NCI-H460 (cell line): ENCODE measurements at places on chromosomes 7 and 10. TPM values are rescaled to one million over a fixed set of nuclear protein-coding genes. Genes with fewer than 3 reads are reported as not detected.

- DNase-seq, result no peak
These were observed 21.2 kb downstream of the EVX1 start for GRCh38 chr7:27263781-27264180.

DNA sequence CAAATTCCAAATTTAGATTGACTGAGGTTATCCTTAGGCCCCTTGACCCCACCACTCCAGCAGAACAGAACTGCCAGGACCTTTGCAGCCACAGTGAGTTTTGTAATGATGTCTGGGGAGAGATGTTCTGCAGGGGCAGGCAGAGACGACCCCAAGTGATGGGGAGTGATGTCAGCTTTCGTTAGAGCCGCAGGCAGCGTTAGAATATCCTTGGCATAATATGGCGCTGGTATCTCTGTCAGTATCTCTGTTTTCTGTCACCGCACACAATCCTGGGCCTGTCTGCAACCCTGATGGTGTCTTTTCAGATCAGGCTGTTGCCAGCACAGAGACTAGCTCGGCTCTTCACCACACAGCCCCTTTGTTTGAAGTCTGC is 1083.6 kb downstream of the KCNMA1 start:
- DNase-seq, result no peak

DNA sequence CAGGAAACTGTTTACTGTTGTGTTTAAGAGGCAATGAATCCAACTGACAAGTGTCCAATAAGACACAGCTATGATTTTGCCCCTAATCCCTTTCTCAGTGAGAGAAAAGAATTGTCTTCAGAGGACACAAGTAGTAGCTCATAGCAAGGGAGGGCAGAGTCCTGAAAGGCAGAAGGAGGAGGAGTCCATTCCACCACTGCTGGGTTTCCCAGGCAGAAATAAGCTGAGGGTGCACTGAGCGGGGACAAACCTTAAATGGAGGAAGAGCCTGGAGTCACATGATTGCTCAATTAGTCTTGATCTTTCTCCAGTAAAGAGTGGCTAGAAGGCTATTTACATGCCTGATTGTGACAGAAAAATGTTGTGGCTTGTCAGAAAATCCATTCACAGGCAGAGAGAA is 573.8 kb downstream of the POM121L12 start:
- no peak for DNase-seq

DNA sequence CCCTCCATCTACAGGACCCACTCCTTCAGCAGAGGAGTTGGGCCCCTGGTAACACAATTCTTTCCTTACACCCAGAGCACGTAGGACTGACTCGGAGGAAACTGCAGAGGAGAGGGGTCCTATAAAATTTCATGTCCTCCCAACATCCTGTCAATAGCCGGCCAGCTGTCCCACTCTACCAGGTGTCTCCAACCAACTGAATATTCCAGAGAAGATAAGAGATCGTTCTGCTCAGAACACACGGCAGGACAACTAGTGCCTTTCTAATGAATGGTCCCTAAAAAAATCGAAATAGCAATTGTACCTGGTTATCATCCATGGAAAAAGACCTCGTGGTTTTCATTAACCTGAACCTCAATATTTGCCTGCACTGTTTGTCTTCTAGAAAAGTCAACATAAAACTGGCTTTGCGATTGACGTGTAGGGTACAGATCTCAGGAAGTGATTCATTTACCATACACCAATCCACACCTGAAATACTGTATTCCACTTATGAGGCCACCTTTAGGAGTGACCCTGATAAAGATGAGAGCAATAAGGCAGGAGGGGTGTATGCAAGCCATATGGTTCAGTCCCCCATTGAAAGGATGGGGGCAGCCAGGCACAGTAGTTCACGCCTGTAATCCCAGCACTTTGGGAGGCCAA is 111.7 kb downstream of the PARP12 start:
- no peak for DNase-seq

DNA sequence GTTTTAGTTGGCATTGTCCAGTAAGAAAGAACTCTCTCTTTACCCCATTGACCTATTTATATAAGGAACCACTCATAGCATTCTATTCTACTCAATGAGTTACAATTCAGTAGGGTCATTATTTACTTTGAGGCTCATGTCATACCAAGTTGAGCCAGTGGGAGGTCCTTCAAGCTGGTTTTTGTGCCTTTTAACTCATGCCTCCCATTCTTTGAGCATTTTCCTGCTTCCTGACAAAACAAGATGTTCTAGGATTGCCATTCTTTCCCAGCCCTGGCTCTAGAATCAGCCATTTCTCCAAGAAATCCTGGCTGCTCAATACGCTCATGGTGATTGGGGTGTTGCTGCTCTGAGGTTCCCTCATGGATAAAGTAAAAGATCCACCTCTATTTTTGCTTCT is 250.1 kb downstream of the ABCA13 start:
- no peak for DNase-seq

GRCh38 chr10:3432081-3432825 is 259.7 kb upstream of the PITRM1 start:
- no peak for DNase-seq

DNA sequence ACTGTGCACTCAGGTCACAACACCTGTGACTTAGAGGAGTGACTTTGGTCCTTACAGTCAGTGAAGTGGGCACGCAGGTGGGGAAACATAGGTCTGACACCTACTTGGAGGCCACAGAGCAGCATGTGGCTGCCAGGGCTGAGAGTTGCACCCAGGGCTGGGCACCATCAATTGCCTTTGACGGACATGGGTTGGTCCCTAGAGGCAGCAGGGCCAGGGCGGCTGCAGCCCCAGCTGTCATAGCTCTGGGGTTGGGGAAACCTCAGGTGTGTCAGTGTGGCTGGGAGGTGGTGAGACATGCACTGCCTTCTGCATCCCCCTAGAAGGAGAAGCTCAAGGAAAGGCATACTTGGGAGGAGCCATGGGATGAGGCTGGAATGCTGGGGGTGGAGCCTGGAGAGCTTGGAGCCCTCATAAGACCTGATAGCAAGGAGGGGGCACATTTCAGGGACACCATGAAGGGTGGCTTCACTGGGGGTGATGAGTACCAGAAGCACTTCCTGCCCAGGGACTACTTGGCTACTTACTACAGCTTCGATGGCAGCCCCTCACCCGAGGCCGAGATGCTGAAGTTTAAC is at the start of gene INMT:
Gene INMT, plus strand, starts transcription at position 440 of the 578 bp plus-strand sequence. Its CDS starts 16 bp downstream, at position 456.
- DNase-seq, result no peak

DNA sequence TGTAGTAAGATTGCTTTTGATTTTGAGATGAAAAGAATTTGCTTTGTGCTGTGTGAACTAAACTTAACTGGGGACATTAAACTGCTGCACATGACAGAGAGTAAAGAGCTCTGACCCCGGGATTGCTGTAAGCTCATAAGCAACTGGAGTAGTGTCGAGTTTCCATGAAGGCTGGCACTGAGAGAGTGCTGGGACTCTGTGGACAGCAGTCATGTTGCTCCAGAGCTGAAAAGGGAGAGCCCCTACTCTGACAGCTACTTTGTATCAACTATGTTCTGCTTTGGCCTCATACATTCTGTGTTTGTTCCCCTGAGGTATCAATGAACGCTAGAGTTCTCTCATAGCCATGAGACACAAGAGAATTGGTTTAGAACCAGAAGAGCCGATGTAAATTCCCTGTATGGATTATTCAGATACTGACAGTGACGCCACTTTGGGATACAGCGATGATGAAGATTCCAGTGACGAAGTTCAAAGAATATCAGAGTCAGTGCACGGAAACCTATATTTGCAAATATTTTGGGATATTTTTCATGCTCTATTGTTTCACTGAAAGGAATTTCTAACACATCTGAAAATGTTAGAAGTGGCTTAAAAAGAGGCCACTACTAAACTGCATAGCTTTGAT is 185.9 kb upstream of the DKK1 start:
- DNase-seq, result no peak

GRCh38 chr10:36766940-36767339 is 358.5 kb upstream of the ANKRD30A start:
- DNase-seq, result no peak

- DNase-seq, result no peak
These were observed 105.9 kb downstream of the ACTR3B start for GRCh38 chr7:152865461-152865860.

GRCh38 chr7:45236666-45237065 is 79.1 kb downstream of the RAMP3 start:
- no peak for DNase-seq

GRCh38 chr7:48252995-48253394 is 81.7 kb downstream of the ABCA13 start:
- DNase-seq, result no peak

DNA sequence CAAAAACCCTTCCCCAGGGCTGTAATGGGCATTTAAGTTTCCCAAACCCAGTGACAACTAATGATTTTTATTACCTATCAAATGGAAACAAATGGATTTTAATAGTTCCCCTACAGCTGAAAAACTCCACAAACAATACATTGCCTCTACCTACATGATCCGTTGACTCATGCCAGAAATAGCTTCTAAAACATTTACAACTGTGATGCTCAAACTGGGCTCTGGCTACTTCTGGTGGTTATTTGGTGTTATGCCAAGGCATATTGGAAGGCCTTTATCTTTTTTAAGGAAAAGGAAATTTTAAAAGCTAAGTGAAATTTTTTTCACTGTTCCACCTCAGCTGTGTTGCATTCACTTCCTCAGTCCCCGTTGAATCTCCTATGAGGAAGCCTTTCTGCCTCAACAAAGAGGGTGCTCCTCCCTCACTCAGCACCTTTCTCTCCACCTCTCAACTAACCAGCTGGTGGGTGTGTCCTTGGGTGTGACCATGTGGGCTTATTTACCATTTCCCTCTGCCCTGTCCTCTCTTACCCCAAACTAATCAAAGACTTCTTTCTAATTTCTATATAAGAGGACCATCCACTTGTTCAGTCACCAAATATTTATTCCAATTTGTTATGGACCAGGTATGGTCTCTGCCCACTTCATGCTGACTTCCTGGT is 82.9 kb downstream of the PRTFDC1 start:
- DNase-seq, result no peak

- no peak for DNase-seq
These were observed 61.8 kb downstream of the NEBL start for GRCh38 chr10:20835335-20835734.

- DNase-seq, result no peak
These were observed 20.5 kb downstream of the BNIP3 start for GRCh38 chr10:131961047-131961776.

DNA sequence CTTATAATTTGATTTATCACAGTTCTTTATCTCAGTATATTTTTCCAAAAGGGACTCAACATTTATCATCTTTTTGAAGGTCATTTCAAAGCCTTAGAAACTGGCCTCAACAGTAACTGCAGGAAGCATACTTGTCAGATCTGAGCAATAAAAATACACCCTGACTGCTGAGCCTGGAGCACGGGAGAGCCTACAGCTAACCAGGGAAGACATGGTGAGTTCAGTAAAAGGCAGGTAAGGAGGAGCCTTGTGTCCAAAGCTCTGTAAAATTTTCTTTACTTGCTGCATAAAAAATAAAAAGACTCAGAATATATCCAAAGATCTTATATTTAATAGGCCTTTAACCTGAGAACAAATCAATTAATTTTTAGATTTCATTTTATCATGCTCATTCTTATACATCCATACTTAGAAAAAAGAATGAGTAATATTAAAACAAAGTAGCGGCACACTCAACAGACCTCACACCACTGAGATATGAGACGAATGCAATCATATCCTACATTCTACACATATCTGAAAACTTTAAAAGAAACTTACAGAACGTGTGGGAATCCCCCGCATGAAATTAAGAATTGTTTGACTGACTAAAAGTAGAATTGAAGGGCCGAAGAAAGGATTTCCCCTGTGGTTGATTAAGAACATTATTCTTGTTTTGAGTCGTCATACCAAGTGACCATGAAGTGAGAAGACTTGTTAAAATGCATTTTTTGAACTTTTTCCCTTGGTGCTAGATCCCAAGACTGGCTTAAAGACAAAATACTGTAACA is 296.4 kb upstream of the MKLN1 start:
- DNase-seq, result no peak

- DNase-seq, result no peak
These were observed 583.5 kb downstream of the PARD3 start for GRCh38 chr10:34231441-34232180.

DNA sequence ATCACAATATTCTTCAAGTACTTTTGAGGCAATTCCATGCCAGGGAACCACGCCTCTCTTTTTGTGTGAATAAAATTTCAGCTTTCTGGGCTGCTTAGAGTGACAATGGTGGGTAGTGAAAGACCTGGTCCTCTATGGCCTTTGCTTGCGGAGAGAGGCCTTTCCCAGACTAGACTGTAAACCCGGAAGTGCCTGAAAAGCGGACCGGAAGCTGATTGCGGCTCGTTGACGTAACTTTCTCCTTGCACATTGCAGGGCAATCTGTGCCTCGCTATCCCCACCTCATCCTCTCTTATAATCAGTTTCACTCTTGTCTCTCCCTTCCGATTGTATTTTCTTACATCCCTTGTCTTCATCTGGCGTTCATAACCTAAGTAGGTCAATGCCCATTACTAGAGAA is 310.4 kb downstream of the CAMK1D start:
- DNase-seq, result no peak

DNA sequence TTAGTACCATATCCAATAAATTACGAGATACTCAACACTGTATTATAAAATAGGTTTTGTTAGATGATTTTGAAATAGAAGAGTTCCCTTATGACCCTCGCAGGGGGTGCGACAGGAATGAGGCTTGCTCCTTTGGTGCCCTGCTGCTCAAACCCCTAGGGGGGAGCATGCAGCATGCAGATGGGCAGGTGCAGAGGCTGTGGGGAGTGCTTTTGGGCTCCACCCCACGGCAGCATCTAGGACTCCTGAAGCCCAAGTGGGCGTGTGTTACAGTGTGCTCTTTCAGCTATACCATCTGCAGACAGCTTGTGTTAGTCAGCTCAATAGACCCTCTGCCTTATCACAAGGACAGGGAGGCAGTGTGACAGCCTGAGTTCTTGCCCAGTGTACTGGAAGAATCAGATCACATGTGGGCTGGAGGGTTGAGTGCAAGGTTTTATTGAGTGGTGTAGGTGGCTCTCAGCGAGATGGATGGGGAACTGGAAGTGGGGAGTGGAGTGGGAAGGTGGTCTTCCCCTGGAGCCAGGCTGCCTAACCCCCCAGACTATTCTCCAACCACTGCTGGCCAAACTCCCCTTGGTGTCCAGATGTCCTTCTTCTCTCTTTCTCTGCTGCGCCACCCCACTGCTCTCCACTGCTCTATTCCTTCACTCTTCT is 3.1 kb upstream of the MRC1 start:
- DNase-seq, result no peak

GRCh38 chr7:40000734-40001315 is 50.8 kb downstream of the CDK13 start:
- no peak for DNase-seq

The IGF2BP3 gene
- 78.9 and 85.4 TPM in 2 replicates for total RNA-seq

The CNPY1 gene
- total RNA-seq, result not detected in 2 replicates

The PRSS1 gene
- total RNA-seq, result not detected in 2 replicates

The PLEKHS1 gene
- total RNA-seq, result not detected in 2 replicates

The STEAP1 gene
- total RNA-seq, result 3.6 and 3.8 TPM in 2 replicates

The SAP25 gene
- 0.52 TPM in 1 of 2 replicates, not detected in the other for total RNA-seq

The GTPBP4 gene
- 71.4 and 99.0 TPM in 2 replicates for total RNA-seq

The LRMDA gene
- 0.95 and 0.99 TPM in 2 replicates for total RNA-seq

The LRRD1 gene
- not detected in 2 replicates for total RNA-seq

The NRG3 gene
- total RNA-seq, result not detected in 2 replicates

The LRRC61 gene
- total RNA-seq, result 0.47 TPM in 1 of 2 replicates, not detected in the other

The ZNF775 gene
- 3.8 and 4.4 TPM in 2 replicates for total RNA-seq

The CCDC201 gene
- total RNA-seq, result not detected in 2 replicates

The SPDYE6 gene
- not detected in 2 replicates for total RNA-seq

The FOXI2 gene
- not detected in 2 replicates for total RNA-seq

The LLCFC1 gene
- total RNA-seq, result not detected in 2 replicates

The KIAA1549 gene
- 6.3 and 7.5 TPM in 2 replicates for total RNA-seq

The ARMC3 gene
- 0.25 TPM in 1 of 2 replicates, not detected in the other for total RNA-seq
